COR-L47 (cell line): ENCODE measurements at places on chromosomes 3 and 15.
A peak's percentile ranks its signal among the peaks of the same experiment; 100 is the strongest.

DNA sequence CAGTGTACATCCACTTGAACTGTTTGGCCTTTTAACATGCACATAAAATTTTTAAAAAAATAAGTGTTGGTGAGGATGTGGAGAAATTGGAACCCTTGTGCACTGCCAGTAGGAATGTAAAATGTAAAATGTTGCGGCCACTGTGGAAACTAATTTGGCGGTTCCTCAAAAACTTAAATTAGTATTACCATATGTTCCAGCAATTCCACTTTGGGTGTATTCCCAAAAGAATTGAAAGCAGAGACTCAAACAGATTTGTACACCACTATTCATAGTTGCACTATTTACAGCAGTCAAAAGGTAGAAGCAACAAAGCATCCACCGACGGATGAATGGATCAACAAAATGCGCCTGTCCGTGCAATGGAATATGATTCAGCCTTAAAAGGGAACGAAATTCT, 55.2 kb upstream of the SEC61A1 start:
- DNase-seq = no peak

DNA sequence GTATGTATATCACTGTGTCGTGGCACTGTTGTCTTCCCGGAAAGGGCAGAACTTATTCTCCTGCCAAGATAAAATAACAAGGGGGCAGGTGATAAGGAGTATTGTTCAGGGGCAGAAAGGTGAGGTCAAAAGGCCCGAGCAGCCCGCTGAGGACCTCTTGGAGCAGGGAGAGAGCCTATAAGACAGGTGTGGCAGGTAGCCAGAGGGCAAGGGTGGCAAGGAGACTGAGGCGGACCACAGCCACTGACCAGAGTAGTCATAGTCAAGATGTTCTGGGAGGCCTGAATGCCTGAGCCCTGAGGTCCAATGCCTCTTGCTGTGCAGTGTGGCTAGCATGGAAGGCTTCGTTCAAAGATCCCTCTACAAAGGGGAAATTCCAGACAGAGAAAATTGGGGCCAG, 172.3 kb upstream of the CHRNA7 start:
- no peak for DNase-seq

DNA sequence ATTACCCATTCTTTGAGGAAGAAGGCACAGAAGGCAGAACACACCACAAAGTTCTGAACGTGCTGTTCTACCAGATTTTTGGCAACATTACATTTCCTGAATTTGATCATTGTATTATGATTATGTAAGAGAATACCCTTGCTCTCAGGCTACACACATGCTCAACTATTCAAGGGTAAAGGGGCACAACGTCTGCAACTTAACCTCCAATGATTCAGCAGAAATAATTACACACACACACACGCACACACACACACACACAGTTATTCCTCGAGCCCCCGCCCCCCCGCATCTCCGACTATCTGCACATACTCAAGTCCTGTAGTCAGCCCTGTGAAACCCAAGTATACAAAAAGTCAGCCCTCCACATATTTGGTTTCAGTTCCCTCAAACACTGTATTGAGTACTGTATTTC, 26.8 kb downstream of the RPN1 start:
- no peak for DNase-seq

DNA sequence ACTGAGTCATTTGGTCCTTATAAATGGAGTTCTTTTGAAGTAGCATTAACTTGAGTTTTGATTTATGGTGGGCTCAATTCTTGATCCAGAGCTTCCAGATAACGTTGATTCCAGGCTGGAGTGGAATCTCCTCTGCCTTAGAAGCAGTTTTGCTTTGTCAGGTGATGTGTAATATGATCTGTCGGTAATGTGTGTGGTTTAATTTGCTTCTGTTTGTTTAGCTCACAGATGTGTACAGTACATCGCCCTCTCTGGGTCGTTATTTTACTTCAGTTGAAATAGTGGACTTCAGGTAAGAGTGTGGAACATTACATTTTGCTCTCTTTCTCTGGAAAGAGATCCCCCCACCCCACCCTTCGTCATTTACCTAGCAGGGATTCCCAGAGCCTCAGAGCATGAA, 23.1 kb downstream of the C3orf52 start:
- peak; percentile 71 for DNase-seq

DNA sequence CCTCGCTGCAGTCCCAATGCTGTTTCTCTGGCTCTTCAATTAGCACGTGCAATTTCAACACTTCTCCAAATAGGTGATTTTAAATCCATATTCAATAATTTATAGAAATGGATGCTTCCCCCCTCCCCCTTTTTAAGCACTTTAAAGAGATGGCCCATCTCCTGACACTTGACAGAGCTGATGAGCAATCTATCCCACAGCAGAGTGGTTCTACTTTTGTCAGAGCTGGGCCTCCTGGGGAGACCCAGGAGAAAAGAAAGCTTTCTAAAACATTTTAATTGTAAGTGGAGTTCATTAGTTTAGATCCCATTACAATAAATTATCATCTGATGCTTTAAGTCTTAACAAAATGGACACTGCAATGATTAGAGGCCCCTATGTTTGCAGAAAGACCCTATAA, 127.7 kb downstream of the SHQ1 start:
- DNase-seq = no peak

- DNase-seq = peak; percentile 58
Observed at GRCh38 chr3:180802837-180803236, 109.6 kb upstream of the FXR1 start.

GRCh38 chr15:70424937-70425411, 327.3 kb upstream of the TLE3 start:
- DNase-seq = no peak

DNA sequence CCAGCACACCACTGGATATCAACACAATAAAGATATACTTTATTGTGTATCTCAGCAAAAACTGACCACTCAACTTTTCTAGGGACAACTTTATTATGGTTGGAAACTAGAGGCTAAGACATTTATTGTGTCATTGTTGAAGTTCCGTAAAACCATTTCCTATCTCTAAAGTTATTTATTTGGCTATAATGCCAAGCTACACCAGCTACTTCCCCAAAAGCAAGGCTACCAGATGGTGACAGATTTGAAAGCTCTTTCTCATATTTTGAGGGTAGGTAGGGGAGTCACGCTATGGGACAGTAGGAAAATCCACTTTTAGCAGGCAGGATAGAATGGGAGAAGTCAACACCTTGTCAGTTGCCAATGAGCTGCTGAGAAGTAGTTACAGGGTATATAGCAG, 834.6 kb upstream of the CFAP20DC start:
- no peak for DNase-seq

GRCh38 chr3:164040991-164041390, 1037.3 kb downstream of the SI start:
- no peak for DNase-seq

DNA sequence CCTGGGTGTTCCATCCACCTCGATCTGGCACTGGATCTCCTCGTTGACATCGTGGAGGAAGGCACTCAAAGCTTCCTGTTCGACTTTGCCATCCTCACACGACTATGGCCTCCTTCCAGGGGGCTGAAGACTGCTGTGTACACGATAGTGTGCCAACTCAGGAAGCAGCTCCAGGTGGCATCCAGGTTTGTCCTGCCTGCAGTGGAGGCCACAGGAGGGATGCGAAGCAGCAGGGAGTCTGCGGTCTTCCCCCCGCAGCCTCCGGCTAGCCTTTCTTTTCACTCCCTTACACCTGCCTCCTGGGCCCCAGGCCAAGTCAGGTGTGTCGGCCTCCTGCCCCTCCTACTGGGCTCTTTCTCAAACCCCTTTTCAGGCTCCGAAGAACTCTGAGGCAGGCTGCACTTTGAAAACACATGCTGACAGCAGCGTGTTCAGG, 32.2 kb downstream of the SYNM start:
- DNase-seq = peak; percentile 96

- DNase-seq = no peak
Observed at GRCh38 chr3:172530566-172530965, 7.3 kb upstream of the TNFSF10 start.

GRCh38 chr3:60225848-60226247, 1025.4 kb downstream of the FHIT start:
- no peak for DNase-seq

GRCh38 chr15:39510001-39510701, 70.7 kb upstream of the THBS1 start:
- DNase-seq = no peak

DNA sequence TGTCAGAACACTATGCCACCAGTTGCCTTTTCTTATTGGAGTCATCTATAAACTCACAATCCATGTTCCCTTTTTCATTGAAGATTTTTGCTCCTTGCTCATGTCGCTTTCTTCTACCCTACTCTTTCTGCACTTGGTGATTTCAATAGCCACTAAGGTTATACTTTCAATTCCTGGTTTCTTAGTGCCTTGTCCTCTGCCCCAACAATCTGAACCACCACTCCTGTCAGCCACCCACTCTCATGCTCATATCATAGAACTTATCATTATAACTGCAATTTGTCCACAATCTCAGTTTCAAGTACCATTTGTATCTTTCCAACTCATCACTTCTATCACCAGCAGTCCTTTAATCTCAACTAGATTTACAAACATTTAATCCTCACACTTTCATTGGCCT, 10.0 kb upstream of the GRAMD1C start:
- no peak for DNase-seq

DNA sequence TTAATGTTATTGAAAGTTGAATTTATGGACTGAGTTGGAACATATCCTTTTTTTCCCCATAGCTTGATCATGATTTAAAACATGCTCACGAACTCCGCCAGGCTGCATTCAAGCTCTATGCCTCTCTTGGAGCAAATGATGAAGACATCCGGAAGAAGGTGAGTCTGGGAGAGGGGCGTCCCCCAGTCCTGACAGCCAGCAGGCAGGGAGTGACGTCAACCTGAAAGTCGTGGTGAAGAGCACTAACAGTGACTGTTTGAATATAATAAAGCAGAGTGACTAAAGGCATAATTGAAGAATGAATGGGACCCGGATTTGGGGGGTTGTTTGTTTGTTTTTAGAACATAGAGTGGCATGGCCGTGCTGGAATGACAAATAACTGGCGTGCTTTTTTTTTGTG, 57.9 kb downstream of the ARMC8 start:
- DNase-seq = no peak

- DNase-seq = no peak
Observed at GRCh38 chr3:72768481-72768880, 79.8 kb downstream of the SHQ1 start.

- DNase-seq = no peak
Observed at GRCh38 chr3:48502121-48502520, 1.9 kb downstream of the SHISA5 start.

DNA sequence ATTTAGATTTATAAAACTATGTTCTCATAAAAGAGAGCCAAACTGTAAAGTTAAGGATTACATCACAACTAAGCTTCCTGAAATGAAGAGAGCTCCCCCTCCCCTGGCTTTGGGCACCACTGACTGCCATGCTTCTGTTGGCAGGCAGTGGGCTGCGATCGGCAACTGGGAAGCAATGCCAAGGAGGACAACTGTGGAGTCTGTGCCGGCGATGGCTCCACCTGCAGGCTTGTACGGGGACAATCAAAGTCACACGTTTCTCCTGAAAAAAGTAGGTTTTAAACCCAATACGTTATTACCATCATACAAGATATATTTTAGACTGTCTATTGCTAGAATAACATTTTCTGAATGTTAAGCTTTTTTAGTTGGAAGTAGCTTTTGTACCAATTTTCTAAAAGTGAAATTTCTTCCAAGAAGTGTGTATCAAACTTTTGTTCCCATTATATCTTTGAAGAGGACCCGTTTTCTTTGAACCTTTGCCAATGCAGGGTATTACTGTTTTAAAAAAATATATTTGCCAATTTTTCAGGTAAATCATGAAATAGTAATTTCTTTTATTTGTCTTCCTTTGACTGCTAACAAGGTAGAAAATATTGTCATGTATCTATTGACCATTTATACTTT, 184.1 kb downstream of the ADAMTSL3 start:
- DNase-seq = peak; percentile 8

DNA sequence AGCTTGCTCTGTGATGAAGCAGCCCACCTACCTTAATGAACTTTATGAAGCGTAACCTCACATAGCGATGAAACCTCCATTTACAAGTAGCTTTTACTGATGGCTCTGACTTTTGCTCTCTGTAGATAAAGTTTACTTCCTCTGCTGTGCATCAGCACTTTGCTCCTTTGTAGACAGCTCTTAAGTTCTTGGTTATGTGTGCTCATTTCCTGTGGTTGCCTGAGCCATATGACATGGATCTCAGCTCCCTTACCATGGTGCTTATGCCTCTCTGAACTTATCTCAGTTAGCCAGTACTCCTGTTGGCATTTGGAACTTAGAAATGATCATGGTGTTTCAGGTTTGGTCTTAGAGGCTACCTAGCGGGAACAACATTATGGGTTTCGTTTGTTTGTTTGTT, 7.8 kb downstream of the MFSD1 start:
- no peak for DNase-seq

DNA sequence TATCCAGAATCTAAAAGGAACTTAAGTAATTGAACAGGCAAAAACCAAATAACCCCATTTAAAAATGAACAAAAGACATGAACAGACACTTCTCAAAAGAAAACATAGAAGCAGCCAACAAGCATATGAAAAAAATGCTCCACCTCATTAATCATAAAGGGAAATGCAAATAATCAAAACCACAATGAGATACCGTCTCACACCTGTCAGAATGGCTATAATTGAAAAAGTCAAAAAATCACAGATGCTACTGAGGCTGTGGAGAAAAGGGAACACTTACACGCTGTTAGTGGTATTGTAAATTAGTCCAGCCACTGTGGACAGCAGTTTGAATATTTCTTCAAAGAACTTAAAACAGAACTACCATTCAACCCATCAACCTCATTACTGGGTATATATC, 220.7 kb downstream of the MEX3B start:
- DNase-seq = peak; percentile 2

- DNase-seq = no peak
Observed at GRCh38 chr3:178345944-178346343, 190.3 kb upstream of the KCNMB2 start.

DNA sequence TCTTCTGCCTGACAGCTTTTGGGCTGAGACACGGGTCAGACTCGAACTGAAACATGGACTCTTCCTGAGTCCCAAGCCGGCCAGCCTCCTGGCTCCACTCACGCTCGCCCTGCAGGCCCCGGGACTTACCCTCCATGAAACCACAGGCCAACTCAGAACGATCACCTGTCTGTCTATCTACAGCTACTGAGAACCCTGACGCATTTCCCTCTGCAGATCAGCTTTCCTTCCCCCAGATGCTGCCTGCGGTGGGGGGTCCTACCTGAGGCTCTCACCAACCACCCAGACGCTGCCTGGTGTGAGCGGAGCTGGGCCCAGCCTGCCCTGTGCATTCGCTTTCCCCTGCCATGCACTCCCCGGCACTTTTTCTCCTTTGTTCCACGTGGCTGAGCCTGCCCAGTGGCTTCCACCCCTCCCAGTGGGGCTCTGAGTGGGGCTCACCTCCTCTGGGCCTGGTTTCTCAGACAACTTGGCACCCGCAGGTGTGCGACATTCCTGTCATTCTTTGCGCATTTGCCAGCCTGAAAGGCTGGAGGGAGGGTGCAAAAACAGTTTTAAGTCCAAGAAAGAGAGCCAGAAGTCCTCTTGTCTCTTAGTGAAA, 60.2 kb downstream of the PLXNA1 start:
- no peak for DNase-seq

GRCh38 chr3:28916713-28917499, 364.0 kb upstream of the RBMS3 start:
- peak; percentile 13 for DNase-seq

GRCh38 chr3:65955792-65956477, 82.8 kb downstream of the MAGI1 start:
- DNase-seq = no peak

GRCh38 chr3:142318331-142318730, 92.9 kb upstream of the GK5 start:
- no peak for DNase-seq

GRCh38 chr3:26558257-26558656, 64.3 kb upstream of the LRRC3B start:
- DNase-seq = no peak

- DNase-seq = peak; percentile 13
Observed at GRCh38 chr15:90529371-90530249, at the start of gene CRTC3. Gene CRTC3, plus strand, starts transcription at chr15:90529923. Its CDS starts 149 bp downstream, at chr15:90530072.
